Kidney capillary endothelial cell (primary cell): ENCODE measurements at places on chromosomes 1 and 21.

DNA sequence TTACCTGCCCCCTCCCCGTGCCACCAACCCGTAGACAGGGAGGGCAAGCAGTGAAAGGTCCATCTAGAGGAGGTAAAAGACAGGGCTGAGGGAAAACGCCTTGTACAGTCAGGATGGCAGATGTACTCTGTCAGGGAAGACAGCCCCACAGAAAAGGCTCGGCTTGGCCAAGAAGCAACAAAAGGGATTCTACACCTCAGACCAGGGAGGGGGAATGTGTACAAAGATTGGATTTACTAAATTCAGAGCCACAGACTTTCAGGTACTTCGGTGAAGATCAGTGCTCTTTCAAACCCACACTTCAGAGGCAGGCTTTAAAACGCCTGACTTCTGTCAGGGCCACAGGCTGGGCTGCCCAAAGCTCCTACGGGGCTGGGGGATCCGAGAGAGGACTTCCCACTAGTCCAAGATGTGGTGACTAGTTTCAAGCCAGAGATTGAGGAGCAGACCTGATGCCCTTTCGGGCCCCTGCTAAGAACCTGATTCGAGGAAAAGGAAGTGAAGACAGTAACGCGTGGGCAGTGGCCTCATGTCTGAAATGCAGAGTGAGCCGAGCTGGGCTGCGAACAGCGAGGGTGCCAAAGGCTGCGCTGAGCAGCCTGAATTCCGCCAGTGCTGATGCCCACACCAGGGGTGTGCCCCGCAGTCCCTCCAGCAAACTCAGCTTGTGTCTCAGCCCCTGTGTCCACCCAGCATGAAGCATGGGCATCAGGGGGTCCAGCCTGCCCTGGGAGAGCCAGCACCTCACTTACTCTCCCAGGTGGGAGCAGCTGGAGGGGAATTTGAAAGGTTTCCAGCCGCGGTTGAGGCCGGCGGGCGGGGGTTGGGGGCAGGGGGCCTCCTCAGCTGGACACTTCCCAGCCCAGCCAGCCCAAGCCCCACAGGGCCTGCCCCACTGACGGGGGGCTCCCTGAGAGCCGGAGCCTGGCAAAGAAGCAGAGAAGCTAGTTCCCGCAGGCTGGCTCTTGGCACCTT is 36.2 kb downstream of the KIAA1614 start:
- DNase-seq: no peak

DNA sequence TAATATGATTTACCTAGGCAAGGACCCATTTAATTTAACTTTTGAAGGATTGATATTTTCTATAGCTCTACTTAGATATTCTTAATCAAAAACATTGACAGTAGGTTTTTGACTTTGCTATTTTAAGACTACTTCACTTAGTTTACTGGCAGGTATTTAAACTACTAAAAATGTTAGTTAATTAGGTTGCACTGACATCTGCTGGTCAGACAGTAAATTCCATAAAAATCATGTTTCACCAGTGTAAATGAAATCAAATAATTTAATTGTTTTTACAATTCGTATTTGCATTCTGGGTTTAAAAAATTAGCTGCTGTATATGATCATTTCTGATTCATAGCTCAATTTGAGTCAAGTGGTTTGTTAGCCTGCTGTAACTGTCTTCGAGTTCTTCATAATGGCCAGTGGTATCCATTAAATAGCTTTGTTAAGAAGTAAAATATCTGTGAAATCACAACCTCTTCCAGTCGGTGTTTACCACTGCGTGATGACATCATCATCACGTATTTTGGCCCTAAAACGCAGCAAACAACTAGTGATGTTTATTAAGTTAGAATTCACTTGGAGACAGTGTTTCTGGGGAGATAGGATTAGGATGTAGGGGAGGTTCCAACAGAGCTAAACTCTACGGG is 26.2 kb downstream of the EXTL2 start:
- peak; percentile 67 for DNase-seq

DNA sequence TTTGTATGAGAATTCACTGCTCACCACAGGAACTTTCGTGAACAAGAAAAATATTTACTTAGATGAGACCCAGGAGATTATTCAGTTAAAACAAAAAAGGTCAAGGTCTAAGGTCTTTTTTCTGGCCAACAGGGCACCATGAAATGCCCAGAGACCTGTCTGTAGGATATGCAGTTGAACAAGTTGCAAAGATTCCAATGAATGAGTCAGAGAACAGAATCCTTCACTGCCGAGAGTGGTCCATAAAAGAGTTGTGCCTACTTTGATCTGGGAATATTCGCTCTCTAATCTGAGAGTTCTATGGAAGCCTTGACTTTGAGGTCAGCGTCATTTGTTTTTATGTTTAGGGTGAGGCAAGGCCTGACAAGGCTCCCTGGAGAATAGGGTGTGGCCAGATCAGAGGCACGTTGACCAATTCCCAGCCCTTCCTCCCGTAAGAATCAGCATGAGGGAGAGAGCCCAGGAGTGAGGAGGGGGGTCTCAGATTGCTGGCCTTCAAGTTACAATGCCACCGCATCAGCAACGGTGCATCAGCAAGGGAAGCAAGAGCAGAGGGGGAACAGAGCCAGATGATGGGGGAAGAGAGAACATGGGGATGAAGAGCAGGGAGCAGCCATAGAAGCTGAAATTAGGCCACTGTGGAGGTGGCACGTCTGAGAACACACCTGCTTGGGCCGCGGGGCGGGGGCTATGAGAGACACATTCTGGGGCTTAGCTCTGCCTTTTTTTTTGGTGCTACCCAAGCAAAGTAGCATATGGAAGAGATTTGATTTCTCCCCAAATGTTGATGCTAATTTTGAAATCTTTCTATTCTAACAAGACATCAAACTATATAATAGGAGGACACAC is 206.4 kb upstream of the RAB4A start:
- no peak for DNase-seq

DNA sequence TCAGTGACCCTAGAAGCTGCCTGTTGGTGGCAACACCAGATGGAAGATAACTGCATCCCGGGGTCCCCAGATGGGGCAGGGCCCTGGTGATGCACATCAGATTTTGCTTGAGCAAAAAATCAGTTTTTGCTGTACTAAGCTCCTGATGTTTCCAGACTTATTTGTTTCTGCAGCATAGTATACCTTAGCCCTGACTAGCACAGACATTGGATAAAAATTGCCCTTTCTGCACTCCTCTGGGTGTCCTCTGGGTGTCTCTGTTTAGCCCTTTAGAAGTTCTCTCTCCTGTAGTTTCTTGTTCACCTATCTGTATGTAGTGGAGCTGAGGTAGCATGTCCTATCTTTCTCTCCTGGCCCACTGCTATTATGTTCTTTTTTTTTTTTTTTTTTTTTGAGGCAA is 30.3 kb upstream of the PLA2G2C start:
- peak; percentile 8 for DNase-seq

DNA sequence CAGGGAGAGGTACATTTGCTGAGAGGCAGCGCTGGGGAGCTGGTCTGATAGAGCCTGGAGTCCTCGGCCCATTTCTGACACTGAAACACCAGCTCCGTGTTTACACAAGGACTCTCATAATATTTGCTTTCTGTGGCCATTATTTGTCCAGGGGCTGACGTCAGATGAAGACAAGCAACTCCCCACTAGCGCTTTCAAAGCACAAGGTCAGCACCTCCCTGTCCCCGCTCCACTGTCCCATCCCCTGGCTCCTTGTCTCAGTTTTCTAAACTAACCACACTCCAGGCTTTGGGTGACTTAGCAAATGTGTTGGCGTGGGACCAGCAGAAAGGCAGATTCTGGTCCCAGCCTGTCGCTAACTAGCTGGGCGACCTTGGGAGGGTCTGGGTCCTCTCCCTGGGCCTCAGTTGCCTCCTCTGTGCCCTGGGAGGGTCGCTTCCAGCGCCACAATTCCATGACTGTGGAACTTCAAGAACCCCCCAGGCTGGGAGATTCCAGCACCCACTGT is 37.4 kb upstream of the ZBTB40 start:
- no peak for DNase-seq

DNA sequence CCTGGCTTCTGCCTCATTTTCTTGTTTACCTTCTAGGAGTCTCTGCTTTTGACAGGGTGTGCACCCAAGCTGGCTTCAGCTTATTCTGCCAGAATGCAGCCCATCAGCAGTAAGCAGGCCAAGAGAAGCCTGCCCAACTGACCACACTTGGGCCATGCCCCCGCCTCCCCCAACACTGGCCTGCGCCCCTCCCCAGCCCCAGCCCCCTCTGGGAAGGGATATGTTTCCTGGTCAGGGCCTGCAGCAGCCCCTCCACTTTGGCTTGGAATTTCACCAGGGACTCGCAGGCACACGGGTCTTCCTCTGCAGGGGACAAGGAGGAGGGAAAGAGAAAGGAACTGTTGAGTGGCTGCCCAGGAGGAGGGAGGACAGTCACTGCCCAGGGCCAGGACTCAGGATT is 9.4 kb downstream of the MATN1 start:
- no peak for DNase-seq
